Fibroblast of mammary gland (primary cell): ENCODE measurements at places on chromosomes 6 and 20.
A peak's percentile ranks its signal among the peaks of the same experiment; 100 is the strongest.

DNA sequence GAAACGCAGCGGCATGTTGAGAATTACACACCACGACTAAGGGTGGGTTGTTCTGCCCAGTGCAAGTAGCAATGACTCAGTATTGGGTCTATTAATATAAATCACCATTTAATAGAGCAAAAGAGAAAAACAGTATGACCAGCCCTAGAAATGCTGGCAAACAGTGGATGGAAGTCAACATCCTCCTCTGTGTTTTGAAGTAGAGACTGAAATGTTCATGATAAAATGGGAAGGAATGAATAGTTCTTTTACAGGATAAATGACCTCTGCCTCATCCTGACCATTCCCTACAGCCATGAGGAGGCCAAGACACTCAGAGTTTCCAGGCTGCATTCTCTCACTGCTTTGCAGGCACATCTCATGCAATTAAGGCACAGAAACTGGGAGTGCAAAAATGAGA lies 111.8 kb downstream of the PSMB1 start:
- peak; percentile 66 for DNase-seq

DNA sequence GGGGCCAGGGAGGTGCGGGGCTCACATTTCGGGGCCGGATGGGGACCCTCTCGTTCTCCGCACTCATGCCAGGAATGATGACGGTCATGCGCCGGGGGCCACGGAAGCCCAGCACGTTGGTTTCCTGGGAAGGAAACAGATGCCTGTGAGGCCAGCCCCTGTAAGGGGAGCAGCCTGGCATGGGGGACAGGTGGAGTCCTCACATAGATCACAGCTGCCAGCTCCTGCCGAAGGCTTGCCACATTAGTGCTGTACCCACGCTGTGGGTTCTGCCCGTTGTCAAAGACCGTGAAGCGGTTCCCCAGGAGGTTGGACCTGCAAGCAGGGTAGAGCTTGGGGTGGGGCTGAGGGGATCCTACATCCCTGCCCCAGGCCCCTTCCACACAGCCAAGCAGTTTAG lies 6.7 kb upstream of the TEAD3 start:
- no peak for DNase-seq

DNA sequence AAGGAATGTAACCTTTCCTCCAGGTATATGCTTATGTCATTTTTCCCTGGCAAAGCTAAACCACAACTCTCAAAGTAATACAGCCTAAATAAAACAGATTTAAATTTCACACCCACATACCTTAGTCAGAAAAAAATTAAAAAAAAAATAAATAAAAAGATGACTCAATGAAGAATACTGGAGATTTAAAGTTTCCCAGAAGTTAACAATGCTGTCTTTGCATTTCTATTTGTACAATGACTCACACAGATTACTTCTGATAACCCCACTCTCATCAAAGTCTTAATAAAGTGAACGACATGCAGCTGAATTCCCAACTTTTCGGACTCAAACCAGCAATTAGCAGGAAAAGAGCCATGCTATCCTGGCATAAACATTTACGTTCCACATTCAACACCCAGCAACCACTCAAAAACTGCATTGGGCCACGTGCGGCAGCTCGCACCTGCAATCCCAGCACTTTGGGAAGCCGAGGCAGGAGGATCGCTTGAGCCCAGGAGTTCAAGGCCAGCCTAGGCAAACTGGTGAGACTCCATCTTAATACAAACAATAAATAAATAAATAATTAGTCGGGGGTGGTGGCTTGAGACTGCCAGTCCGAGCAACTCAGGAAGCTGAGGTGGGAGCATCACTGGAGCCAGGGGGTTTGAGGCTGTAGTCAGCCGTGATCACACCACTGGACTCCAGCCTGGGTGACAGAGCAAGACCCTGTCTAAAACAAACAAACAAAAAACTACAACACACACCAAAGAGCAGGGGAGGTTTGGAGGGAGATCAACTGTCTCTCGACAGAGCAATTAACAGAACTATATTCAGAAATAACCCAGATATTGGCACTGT lies 130.5 kb downstream of the WDR27 start:
- peak; percentile 33 for DNase-seq

DNA sequence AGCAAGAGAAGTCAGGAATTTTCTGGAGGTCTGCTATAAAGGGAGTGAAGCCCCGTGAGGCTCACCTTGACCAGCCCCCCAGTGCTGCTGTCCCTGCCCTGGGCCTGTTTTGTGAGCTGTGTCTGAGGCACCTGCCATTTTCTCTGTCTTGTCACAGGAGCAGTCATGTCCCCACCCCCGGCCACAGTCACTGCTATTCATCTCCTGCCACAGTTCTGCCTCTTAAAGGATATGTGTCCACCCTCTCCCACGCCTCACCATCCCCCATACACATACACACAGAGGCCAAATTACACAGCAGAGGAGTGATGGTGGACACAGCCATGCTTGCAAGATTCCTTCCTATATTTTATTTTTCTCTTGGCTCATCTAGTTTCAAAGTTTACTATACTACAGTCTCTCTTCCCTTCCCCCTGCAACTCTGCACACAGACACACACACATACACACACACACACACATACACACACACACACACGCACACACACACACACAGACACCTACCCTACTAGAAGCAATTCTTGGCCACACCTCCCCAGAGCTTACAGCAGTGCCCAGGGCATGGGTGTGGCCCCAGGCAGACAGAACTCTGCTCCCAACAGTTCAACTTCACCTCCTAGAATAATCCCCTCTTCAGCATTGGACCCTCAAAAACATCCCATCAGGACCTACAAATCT lies 68.7 kb upstream of the TAB2 start:
- no peak for DNase-seq

DNA sequence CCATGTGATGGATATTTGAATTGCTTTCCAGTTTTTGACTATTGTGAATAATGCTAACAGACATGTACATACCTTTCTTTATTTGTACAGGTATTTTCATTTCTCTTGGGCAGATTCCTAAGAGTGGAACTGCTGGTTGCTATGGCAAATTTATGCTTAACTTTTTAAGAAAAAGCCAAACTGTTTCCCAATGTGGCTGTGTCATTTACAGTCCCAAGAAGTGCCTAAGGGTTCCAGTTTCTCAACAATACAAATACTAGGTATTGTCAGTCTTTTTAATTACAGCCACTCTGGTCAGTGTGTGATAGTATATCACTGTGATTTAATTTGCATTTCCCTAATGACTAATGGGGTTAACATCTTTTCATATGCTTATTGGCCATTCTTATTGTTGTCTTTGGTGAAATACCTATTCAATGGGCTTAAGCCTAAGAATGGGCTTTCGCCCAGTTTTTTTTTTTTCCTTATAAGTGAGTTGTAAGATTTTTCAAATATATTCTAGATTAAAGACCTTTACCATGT lies 10.3 kb downstream of the REPS1 start:
- no peak for DNase-seq
